ENCODE measurements at places on chromosomes 1 and 21. TPM values are rescaled to one million over a fixed set of nuclear protein-coding genes. Genes with fewer than 3 reads are reported as not detected.
A peak's percentile ranks its signal among the peaks of the same experiment; 100 is the strongest.

- no peak for DNase-seq
These were observed 91.2 kb downstream of the TGFB2 start for GRCh38 chr1:218436346-218436745.

DNA sequence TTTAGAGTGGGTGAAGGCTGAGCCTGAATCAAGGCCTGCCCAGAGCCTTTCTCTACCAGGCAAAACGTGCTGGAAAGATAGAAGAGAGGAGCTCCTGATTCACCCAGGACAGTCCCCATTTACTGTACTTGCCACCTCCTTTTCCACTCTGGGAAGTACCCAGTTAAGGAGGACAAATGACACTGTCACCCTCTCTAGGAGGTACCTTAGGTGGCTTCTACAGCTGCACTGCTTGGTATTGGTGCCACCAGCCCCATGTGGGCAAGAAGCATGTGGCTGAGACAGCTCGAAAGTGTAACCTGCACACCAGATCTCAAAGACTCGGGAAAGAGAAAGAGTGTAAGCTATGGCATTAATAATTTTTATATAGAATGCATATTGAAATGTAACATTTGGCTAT, 42.3 kb downstream of the RUNX1 start:
- DNase-seq = no peak

DNA sequence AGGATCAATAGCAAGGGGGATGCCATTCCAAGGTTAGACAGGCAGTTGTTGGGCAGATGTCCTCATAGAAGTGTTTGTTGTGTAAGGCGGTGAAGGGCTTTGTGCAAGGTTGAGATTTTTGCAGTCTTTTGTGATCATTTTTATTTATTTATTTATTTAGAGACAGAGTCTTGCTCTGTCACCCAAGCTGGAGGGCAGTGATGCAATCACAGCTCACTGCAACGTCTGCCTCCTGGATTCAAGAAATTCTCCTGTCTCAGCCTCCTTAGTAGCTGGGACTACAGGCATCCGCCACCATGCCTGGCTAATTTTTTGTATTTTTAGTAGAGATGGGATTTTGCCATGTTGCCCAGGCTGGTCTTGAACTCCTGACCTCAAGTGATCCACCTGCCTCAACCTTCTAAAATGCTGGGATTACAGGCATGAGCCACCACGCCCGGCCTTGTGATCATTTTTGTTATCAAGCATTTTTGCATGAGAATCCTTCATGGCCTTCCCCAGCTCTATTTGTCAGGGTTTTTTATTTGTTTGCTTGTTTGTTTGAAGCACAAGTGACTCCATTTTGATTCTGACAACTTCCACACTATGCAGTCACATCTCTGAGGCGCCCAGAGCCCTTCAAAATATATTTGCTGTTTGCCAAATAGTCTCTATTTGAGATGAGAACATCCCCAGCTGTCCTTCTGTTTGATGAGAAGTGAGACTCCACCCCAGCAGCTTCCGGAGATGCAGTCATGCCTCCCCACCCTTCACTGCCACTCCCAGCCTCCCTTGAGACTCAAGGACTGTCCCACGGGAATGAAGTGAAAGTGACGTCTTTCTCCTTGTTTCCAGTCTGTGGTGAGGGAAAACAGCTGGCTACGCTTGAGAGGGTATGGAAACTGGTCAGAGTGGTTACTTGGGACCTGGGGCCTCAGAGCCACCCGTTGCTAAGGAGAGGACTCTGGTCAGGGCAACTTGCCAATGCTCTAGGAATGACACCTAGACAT, 38.0 kb downstream of the TMEM50B start:
- peak; percentile 94 for DNase-seq

DNA sequence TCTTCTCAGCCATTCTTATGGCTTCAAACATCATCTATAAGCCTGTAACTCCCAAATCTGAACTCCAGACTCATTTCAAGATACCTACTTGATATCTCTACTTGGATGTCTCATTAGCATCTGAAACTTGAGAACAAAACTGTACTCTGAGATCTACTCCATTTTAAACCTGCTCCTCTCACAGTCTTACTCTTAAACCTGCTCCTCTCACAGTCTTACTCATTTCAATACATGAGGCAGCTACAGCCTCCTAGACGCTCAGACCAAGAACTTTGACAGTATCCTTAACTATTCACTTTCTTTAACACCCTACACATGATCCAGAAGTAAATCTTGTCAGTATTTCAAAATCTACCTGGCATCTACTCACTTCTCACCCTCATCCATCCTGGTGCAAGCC, 54.3 kb downstream of the NBPF6 start:
- DNase-seq = no peak

- DNase-seq = peak; percentile 42
These were observed 29.9 kb downstream of the FUBP1 start for GRCh38 chr1:77948841-77949424.

GRCh38 chr1:177310326-177310725, 139.6 kb downstream of the BRINP2 start:
- no peak for DNase-seq

GRCh38 chr1:174800876-174801275, 198.9 kb upstream of the CACYBP start:
- DNase-seq = no peak

KISS1 gene
- 11.7 TPM for total RNA-seq

DNA sequence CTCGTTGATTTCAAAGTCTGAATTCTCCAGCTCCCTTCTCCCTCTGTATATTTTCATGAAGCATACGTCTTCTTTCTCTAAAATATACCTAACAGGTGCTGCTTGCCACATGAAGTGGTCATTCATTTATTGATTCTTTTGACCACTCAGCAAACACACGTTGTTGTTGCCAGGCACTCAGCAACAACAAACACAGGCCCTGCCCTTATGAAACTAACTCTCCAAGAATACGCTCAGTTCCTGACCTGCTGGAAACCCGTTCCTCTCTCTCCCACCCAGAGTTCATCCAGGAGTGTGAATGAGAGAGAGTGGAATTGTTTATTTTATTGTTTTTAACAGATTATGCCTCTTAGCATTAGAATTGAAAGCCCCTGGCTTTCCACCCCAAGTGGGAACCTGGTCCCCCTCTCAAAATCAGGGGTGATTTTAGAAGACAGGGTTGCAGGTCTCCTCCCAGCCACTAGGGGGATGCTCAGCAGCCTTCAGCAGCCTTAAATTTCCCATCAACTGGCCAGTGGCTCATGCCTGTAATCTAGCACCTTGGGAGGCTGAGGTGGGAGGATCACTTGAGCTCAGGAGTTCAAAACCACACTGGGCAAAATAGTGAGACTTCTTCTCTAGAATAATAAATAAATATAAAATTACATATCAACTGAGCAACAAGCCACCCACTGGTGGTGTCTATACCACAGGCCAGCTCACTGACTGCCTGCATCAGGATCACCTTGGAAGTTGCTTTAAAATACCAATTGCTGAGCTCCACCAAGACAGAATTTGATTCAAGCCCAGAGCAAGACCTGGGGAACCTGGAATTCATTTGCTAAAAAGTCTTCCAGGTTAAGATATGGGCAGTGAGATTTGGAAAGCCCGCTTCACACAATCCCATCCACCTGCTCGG, 181.0 kb upstream of the KLHDC7A start:
- no peak for DNase-seq

DNA sequence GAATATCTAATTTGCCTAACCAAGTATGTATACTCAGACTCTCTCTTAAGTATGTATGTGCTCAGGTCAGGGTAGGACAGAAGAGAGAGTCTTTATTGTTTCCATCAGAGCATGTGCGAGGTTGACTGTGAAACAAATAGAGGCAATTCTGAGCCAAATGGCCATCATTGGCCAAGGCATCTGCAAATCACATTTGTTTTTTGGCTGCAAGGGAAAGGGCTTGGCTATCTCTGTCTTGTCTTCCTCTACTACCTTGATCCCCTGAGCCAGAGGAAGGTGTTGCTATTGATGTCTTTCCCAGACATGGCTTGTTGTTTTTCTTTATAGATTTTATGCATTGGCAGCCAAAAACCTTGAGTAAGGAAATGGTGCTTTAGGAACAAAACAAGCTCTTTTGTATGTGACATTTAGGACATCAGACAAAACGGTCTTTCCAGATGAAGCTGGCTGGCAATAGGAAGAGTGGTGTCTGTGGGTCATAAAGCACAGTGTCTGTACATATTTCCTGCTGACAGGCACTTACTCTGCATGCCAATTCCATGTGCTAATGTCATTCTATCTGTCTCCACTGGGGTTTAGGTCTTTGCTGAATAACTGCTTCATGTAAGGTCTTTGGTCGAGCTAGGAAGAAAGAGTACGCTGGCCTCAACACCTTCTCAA, 163.3 kb downstream of the BRINP2 start:
- DNase-seq = no peak

ITSN1 gene
- total RNA-seq = 56.4 TPM

DNA sequence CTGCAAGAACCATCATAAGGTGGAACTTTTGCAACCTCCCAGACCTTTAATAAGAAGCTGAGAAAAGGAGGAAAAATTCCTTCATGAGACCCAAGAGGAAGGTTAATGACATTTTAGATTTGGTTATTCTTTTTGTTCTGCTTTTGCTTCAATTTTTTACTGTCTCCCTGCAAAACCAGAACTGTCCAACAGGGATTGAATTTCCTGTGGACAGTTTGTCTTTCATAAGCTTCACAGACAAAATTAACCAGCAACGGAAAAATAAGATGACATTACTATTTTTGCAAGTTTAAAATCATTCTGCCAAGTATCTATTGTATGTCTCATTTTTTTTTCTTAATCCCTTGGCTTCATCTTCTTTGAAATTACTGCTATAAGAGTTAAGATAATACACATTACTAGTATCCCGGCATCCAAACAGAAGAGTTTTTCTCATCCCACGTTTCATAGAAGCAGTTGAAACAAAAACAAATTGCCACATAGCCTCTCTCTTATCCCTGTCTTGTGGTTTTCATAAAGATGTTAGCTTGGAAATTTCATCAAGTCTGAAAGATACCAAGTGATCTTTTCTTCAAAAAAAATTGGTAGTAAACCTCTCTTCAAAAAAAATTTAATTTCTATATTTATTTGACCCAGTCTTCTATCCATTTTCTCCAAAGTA, 465.3 kb upstream of the PTBP2 start:
- no peak for DNase-seq

- DNase-seq = no peak
These were observed 664.0 kb downstream of the SMYD3 start for GRCh38 chr1:245843101-245843500.

DNA sequence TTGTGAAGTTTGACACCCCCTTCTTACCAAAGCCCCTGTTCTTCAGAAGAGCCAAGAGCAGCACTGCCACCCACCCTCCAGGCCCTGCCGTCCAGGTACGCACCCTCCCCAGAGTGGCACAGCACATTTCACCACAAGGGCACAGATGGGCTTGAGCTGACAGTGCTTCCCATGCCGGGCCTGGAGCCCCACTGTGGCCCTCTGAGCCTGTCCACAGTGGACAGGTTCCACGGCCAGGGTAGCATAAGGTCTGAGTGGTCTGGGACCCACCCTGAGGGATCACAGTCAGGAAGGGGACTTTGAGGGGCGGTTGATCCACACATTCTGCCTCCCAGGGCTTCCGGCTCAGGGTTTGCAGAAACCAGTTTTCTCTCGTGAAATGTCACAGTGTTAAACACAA, 28.6 kb upstream of the PDXK start:
- DNase-seq = no peak

DNA sequence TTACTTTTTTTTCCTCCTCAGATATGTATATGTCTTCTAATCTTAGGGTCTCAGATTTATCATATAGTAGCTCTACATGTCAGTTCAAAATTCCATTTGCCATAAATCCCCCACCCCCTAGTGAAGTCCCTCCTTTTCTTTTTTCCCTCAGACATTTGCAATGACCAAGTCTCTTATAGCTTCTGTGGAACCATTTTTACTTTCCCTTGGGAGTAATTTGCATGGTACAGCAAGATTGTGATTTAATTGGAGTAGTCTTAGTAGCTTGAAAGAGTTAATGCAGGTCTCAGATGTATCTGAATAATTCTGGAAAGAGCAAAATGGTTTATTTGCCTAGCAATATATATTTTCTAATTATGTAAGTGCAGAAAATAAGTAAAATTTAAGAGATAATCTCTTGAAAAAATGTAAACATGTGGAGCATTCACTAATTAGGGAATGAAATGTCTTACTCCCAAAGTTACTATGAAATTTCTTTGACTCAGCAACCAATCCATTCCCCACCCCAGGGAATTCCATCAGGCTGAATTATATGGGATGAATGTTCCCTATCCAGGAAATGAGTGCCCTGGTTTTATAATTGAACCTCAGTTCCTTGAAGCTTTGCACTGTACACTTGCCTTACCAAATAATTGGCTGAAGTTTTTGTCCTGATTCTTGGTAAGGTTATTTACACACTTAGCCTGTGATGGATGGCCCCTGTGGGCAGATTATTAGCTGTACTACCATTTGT, 267.0 kb downstream of the DNM3 start:
- DNase-seq = no peak

GRCh38 chr1:57704811-57705210, 281.0 kb upstream of the DAB1 start:
- DNase-seq = no peak

PAQR6 gene
- not detected for total RNA-seq

PWP2 gene
- 7.0 TPM for total RNA-seq

- no peak for DNase-seq
These were observed 147.7 kb upstream of the IVNS1ABP start for GRCh38 chr1:185464777-185465176.

DNA sequence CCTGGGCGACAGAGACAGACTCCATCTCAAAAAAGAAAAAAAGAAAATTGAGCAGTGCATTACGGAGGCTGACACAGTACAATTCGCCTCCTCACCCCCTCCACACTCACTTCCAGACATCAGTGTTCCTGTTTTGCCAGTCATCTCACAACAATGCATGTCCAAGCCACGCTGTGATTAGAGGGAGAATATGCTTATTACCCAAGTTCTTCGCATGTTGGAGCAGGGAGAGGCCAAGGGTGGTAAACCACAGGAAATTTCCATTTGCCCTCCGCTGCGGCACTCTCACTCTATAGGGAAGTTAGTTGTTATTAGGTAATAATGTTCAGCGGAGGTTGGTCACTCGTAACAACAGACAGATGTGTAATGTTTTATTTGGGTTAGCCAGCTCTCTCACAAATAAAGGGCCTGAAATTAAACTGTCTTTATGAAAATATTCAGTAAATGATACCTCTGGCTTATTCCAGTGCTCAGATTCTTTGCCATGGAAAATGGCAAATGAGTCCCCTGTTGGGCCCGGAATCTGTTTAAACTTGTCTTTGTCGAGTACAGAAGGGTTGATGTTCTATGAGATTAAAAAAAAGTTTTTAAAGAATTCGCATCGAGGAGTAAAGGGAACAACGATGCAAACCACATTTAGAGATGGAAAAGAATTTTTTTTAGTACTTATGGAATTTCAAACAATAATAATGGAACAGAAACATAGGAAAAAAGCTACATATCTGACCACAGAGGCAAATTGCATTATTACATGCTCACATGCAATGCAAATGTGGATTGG, 33.1 kb downstream of the KCNJ15 start:
- peak; percentile 98 for DNase-seq

GRCh38 chr1:54952950-54953718, 27.3 kb upstream of the TMEM61 start:
- DNase-seq = peak; percentile 42

DNA sequence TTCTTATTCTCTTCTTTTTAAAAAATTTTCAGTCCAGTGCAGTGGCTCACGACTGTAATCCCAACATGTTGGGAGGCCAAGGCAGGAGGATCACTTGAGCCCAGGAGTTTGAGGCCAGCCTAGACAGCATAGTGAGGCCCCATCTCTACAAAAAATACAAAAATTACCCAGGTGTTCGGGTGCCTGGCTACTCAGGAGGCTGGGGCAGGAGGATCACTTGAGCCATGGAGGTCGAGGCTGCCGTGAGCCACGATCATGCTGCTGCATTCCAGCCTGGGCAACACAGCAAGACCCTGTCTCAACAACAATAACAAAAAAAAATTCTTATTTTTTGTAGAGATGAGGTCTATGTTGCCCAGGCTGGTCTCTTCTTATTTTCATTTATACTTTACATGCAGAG, 7.9 kb downstream of the PLA2G2D start:
- DNase-seq = no peak

Data from IMR-90 (cell line).